ENCODE measurements at places on chromosomes 16 and 17.

DNA sequence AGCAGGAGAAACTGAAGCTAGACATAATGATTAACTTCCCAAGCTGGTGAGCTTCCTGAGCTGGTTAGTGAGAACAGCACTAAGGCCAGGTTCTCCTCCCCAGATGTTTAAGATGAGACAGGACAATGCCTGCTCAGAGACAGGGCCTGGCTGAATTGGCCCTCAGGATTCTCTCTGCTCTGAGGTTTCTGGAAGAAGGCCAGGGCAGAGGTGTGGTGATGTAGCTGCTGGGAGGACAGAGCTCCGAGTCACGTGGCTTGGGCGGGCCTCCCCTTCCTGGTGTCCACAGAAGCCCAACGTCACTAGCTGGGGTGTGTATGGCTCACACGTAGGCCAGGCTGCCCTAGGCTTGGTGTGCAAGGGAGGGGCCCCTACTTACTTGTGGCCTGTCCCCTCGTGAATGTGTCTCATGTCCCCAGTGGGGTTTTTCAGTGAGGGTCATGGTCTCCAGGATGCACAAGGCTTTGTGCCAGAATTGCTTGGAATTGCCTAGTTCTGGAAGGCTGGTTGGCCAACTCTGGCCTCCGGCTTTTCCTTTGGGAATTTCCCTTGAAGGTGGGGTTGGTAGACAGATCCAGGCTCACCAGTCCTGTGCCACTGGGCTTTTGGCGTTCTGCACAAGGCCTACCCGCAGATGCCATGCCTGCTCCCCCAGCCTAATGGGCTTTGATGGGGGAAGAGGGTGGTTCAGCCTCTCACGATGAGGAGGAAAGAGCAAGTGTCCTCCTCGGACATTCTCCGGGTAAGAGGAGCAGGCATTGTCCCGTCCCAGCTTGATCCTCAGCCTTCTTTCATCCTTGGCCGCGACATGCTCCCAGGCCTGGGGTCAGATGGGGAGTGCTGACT, 3.4 kb downstream of the NOD2 start:
- peak; percentile 35 for DNase-seq

GRCh38 chr16:67833030-67833414, 9.1 kb upstream of the THAP11 start:
- no peak for DNase-seq

- no peak for DNase-seq
Measured at GRCh38 chr16:74264811-74265210, 31.8 kb upstream of the PSMD7 start.

- peak; percentile 29 for DNase-seq
Measured at GRCh38 chr16:24729951-24730815, 732 bp downstream of the TNRC6A start.

DNA sequence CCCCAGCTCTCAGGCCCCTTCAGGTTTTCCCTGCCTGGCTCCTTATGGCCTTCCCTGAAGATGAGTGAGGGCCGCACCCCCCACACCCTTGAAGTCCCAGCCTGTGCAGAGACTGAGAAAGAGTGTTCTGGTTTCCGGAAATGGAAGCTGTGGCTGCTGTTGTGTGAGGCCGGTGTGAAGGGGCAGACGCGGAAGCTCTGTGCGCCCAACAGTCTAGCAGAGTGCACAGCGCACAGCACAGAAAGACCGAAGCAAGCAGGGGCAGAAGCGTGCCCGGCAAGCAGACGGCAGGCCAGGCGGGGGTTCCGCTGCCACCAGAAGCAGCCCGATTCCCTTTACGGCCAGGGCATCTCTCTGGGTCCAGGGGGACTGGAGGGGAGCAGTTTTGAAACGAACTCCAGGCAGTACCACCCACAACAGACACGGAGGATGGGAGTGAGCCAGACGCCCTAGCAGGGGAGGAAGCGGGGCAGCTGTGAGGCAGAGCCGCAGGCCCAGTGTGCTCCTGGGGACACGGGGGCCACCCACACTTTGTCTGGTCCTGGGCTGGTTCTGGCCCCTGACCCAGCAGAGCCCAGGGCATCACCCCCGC, 16.7 kb downstream of the TPSG1 start:
- no peak for DNase-seq

Data from activated CD4-positive, alpha-beta T cell treated with anti-CD3 and anti-CD28 coated beads, Interleukin-2, amount 50 U/mL, for 4 hours (primary cell).